ENCODE measurements at places on chromosomes 16 and 17.
A peak's percentile ranks its signal among the peaks of the same experiment; 100 is the strongest.

DNA sequence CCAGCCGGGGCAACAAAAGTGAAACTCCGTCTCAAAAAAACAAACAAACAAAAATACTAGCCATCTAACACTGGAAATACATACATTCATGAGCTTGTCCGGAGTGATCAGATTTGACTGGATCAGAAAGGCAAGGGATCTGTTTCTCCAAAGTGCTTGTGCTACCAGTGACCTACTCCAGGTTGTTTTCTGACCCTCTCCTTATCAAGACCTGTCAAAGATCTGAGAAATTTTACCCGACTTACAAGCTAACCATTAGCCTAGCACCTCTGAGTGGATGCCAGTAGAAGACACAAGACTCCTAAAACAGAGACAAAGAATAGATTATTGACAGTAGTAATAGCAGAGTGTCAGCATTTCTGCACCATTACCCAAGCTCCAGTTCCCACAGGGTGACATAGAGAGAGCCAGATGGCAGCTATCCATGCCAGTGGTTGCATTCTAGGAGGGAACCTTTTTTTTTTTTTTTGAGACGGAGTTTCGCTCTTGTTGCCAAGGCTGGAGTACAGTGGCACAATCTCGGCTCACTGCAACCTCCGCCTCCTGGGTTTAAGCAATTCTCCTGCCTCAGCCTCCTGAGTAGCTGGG lies 9.8 kb downstream of the ASPA start:
- no peak for DNase-seq

GRCh38 chr16:4814046-4814445 lies 11.6 kb upstream of the ROGDI start:
- no peak for DNase-seq

- peak; percentile 82 for DNase-seq
Measured at GRCh38 chr17:38444151-38444550, 15.9 kb downstream of the ARHGAP23 start.

DNA sequence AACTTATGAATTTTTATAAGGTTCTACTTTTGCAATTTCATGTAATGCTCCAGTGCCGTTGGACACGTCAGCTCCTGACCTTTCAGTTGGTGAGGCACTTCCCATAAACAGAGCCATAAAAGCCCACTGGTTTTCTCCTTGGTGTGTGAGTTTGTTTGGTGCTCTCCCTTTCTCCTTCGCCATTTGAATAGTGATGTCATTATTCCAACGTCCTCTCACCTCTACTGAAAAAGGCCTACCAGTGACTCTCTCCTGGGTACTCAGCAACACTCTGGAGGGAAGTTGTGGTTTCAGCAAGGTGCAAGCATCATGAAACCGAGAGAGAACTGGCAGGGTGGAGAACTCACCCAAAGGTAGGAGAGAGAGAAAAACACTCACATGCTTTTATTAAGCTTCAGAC lies 29.6 kb upstream of the HNF1B start:
- no peak for DNase-seq

DNA sequence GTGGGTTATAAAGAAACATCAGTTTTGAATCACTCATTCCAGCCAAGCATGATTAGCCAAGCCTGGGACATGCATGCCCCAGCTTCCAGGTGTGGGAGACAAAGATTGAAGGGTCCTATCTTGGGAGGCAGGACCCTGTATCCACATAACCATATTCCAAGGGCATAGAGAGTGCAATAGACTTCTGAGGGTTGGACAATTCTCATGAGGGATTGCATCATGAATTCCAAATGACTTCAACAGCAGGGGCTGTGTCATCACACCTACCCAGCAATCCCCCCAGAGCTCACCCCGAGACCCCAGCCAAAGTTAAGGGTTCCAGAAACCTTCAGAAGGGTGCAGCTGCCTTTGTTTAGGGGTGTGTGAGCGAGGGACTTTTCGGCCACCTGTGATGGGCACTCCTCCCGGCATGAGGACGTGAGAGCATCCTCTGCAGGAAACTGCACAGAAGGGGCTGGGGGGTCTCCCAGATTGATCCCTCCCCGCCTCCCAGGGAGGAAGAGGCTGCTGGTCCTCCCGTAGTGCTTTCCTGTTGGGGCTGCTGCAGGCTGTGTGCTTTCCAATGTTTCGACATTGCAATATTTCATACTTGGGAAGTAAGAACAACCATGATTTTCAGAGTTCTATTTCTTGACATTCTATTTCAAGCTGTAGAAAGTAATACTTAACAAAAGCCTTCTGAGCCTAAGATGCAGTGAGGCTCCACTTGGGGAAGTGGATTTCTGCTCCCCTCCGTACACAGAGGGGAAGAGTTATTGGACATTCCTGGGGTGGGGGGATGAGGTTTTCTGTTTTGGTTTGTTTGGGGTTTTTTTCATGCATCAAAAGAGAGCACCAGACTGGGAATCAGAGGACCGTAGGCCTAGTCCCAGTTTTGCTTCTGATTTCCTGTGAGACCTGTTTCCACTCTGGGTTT lies 13.3 kb upstream of the PITPNM3 start:
- DNase-seq: no peak

GRCh38 chr17:34579979-34580684 lies 750 bp downstream of the TMEM132E start:
- DNase-seq: peak; percentile 56

DNA sequence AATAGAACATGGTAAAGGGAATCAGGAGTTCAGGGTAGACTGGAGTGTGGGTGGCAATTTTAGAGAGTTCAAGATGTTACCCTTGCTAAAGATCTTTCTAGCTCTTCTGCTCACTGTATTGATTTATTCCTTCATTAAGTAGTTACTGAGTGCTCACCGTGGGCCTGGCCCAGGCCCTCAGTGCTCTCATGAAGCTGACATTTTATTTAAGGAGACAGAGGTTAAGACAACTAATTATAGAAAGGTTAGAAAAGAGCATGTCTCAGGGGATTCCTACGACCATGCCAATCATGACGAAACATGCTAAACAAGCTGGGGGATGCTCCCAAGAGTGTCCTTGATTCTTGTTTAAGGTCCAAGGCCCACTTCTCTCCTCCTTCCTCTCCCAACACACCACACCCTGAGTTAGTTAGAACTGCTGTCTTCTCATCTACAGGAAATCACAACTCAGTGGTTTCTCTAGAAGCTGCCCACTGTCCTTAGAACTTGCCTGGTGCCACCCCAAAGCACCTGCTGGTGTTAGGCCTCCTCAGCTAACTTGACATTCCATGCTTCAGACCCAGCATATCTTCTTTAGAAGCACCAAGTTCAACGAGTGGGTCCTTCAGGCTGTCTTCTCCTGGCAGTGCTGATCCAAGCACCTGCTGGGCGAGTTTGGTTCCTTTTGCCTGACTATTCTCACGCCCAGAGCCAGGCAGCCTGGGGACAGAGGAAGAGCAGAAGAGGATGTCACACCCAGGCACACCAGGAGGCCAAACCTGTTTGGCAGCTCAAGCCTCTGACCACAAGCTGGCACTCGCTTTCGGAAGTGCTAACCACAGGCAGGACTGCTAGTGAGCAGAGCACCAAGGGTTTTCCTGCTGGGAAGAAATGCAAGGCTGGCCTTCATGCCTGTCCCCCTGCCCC lies 79.0 kb downstream of the GAS7 start:
- no peak for DNase-seq

GRCh38 chr17:13316657-13317056 lies 285.1 kb downstream of the HS3ST3A1 start:
- DNase-seq: no peak

DNA sequence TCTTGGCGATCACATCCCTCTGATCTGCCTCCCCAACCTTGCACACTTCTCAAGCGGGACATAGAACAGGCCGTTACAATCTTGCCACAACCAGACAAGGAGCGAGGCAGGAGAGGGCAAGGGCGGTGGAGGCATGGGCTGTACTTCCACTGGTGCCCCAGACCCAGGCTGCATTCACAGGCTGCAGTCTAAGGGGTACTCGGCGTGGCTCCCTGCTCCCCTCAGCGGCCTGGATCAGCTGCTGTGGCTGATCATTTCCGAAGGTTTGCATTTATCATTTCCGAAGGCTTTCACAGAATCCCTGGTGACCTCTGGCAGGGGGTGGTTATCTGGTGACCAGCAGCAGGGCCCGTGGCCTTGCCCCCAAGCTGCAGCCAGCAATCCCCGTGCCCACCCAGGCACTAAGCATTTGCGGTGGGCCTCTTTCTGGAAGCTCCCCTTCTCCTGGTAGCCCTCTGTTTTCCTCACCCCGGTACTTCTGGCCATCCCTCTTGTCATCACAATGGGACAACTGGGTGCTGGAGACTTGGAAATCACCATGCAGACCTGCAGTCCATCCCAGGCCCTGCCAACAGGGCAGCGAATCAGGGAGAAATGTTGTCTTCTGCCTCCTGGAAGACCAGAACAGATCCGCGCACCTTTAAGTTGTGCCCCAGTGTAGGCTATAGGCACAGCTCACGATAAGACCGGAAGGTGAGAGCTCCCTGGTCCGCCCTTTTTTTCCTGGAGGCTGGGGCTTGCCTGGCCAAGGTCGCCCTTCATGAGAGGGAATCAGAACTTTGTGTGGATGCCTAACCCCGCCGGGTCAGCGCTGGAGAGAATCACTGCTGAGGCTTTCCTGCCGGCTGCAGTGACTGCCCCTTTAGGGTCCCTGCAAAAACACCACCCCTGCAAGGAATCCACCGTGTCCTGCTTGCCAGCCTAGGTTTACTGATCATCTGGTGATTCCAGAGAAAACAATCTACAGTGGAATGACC lies 1739.1 kb downstream of the TP53TG3F start:
- DNase-seq: no peak

- DNase-seq: no peak
Measured at GRCh38 chr17:2835780-2836179, 39.5 kb downstream of the RAP1GAP2 start.

- no peak for DNase-seq
Measured at GRCh38 chr17:61466246-61466645, 14.0 kb downstream of the TBX4 start.

DNA sequence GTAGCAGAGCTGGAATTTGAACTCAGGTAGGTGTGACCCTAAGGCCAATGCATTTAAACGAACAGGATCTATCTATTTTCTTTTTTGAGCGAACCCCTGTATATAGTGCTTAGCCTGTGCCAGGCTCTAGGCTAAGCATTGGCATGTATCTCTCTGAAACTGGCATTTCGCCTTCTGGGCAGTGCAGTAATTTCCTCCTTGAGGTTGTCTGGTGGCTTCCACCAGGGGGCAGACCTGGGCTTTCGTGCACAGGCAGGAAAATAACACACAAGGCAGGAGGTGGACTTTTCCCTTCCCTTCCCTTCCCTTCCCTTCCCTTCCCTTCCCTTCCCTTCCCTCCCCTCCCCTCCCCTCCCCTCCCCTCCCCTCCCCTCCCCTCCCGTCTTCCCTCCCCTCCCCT lies 34.4 kb upstream of the PRKCB start:
- peak; percentile 77 for DNase-seq

DNA sequence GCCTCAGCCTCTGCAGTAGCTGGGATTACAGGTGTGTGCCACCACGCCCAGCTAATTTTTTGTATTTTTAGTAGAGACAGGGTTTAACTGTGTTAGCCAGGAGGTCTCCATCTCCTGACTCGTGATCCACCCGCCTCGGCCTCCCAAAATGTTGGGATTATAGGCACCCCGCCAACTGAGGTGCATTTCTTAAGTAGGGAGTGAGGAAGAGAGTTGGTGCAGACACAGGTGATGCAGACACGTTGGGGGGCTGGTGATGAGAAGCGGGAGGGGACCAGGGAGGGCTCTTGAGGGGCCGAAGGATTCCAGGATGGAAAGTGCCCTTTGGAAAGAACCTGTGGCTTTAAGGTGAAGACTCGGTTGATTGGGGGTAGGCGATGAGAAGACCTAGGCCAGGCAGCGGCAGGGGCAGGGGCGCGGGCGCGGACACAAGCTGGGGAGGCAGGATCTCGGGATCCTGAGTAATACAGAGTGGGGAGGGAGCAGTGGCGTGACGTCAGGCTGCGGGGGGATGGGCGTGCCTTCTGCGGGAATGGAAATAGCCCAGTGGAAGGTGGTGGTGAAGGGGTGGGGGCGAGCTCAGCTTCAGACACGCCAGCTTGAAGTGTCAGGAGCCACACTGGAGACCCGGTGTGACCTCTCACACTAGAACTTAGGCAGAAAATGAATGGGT lies 2.5 kb upstream of the ATP6V0C start:
- no peak for DNase-seq

GRCh38 chr17:51684214-51684613 lies 423.9 kb downstream of the UTP18 start:
- DNase-seq: no peak

DNA sequence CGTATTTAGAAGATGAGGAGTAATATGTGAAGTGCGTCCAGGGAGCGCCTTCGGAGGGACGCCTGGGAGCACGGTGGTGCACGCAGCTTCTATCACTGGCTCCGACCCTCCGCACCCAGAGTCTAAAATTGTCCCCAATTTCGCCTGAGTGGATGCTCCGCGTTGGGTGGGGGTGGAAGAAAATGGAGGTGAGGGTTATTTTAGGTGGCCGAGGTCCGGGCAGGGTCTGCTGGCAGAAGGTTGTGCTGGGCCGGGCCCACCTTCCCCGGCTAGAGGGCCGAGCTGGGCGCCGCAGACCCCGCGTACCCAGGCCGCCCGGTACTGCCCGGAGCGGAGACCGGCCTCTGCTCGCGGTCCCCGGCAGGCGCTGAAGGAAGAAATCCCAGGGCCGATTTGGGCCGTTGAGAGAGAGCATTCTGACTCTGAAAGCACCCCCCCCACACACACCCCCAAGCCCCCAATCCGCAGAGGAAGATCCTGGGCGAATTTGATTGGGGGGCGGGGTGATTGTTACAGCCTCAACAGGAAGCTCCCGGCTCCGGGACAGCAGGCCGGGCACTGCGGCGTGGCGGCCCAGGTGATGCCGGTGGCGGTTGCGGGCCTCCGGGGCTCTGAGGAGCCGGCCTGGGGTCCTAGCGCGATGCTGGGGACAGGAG lies 3.0 kb downstream of the BAHCC1 start:
- DNase-seq: no peak

GRCh38 chr16:64948056-64948455 lies 173.8 kb downstream of the CDH11 start:
- no peak for DNase-seq

DNA sequence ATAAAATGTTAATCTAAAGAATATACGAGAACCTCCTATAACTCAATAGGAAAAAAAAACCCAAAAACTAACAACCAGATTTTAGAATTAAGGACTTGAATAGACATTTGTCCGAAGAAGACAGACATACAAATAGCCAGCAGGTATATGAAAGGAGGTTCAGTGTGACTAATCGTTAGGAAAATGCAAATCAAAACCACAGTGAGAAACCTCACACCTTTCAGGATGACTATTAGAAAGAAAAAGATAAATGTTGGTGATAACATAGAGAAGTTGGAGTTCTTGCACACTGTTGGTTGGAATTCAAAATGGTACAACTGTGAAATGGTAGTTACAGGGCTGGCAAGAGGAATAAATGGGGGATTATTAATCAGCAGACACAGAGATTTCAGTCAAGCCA lies 339.0 kb downstream of the TMEM114 start:
- no peak for DNase-seq

DNA sequence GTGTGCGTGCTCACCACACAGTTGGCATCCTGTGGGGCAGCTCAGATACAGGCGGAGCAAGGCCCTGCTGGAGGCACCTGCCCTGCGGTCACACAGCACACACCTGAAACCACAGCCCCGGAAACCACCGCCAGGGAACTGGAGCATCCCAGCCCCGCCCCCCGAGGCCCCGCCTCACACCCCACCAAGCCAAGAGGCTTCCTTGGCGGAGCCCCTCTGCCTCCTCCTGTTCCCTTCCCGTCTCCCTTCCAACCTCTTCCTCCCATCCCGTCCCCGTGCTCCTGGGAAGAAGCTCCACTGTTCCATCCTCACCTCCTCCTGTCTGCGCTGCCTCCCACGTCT lies 205.5 kb downstream of the NTN1 start:
- DNase-seq: no peak

GRCh38 chr16:11133344-11133943 lies 122.6 kb downstream of the SOCS1 start:
- peak; percentile 5 for DNase-seq

- peak; percentile 12 for DNase-seq
Measured at GRCh38 chr16:77599793-77600415, 122.4 kb upstream of the NUDT7 start.

- DNase-seq: no peak
Measured at GRCh38 chr17:31758646-31759045, 100.4 kb downstream of the COPRS start.
